NCI-H748 treated with DMSO at 0.1 percent for 48 hours (cell line): ENCODE measurements at places on chromosomes 4 and X.

DNA sequence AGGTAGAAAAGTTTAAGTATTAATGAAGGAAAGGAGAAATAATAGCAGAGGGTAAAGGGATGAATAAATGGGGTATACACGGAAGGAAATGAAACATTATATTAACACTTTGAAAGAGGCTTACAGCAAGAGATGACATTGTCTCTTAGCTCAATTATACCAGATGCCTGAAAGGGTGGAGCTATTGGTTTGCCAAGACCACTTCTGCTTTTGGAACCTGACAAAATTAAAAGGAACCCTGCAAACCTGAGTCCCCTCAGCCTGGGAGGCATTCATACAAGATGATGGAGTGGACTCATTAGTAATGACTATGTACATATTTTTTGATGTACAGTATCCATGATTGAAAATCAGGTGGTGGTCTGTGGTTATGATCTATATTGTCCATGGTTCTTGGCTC is 45.1 kb upstream of the HPF1 start:
- DNase-seq = no peak

GRCh38 chr4:4677556-4678522 is 136.0 kb upstream of the STX18 start:
- no peak for DNase-seq

GRCh38 chr4:152780267-152780778 is 569 bp downstream of the ARFIP1 start:
- no peak for DNase-seq

DNA sequence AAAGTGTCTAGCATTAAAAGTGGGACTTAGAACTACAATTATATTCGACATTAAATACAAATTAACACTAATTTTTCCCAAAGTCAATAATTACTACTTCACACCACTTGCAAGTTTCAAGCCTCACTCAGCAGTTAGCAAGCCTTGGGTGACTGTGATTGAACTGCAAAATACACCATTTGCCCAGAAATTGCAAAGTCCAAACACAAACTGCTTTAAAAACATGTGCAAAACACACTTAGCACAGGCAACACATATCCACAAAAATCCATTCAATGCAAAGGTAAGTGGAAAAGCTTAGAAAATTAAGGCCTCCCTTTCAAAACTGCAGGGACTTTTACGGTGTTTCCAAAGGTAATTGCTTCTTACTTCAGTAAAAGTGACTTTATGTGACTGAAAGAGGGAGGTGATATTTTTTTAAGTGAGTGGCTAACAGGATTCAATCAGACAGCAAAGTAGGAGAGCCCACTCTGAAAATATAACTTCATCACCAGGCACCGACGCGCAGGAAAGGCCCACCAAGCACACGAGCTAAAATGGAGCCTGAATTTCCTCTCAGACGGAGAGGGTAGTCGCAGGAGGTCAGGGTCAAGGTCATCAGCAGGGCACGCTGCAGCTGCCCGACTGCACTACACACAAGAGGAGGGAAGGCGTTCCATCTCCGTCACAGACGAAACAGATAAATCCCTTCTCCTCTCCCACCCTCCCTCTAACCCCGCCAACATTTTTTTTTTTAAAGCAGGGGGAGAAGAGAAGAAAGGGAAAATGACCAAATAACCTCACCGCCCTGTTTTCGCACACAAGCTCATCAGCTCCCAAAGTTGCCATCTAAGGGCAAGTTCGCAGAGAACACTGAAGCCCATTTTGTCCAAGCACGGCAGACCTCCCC is 3.1 kb downstream of the ZNF827 start:
- DNase-seq = no peak

- DNase-seq = peak; percentile 12
Measured at GRCh38 chrX:155767876-155768769, 113.0 kb upstream of the VAMP7 start.

GRCh38 chr4:138889216-138889615 is 126.4 kb upstream of the NOCT start:
- DNase-seq = no peak

- peak; percentile 53 for DNase-seq
Measured at GRCh38 chrX:129360175-129360574, 163.1 kb downstream of the SMARCA1 start.

GRCh38 chrX:115494161-115494560 is 66.8 kb upstream of the PLS3 start:
- peak; percentile 84 for DNase-seq

- no peak for DNase-seq
Measured at GRCh38 chr4:118916691-118917289, 28.1 kb downstream of the SYNPO2 start.
